ENCODE measurements at places on chromosomes 7 and 10.

GRCh38 chr7:157465891-157466866 lies 129.4 kb downstream of the DNAJB6 start:
- no peak for DNase-seq

- DNase-seq: no peak
Observed at GRCh38 chr7:17325364-17325763, 26.9 kb downstream of the AHR start.

DNA sequence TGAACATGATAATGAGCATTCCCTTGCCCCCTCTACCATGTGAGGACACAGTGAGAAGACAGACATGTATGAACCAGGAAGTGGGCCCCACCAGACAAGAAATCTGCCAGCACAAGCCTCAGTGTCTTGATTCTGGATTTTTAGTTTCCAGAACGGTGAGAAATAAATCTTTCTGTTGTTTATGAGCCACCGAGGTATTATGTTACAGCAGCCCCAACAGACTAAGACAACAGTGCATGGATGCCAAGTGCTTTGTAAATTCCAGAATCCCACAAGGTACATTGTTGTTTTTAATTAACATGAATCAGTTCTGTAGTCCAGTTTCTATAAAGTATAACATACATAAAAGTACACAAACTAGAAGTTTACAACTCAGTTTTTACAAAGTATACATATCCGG lies 162.2 kb downstream of the ARHGAP21 start:
- DNase-seq: no peak

DNA sequence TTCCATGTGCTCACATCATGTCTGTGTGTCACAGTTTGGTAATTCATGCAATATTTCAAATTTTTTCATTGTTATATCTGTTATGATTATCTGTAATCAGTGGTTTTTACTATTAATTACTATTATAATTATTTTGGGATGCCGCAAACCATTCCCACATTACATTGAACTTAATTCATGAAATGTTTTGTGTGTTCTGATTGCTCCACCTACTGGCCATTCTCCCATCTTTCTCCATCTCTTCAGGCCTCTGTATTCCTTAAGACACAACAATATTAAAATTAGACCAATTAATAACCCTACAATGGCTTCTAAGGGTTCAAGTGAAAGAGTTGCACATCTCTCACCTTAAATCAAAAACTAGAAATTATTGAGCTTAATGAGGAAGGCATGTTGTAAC lies 398.5 kb downstream of the PCDH15 start:
- DNase-seq: peak; percentile 47

DNA sequence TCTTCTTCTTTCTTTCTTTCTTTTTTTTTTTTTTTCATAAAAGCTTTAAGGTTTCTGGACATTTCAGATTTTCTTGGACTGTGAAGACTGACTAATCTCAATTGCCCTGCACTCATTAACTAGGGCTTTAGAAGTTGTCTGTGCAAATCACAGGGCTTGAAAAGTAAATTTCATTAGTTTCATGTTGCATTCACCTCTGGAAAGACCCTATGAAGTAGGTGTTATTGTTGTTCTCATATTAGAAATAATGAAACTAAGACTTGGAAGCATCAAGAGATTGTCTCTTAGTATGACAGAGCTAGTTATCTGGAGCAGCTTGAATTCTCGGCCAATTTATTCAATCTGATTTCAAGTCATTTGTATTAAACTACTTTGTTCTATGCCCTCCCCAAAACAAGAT lies 28.2 kb upstream of the SEMA3D start:
- DNase-seq: no peak

- no peak for DNase-seq
Observed at GRCh38 chr7:50560865-50561351, 4.3 kb downstream of the DDC start.

DNA sequence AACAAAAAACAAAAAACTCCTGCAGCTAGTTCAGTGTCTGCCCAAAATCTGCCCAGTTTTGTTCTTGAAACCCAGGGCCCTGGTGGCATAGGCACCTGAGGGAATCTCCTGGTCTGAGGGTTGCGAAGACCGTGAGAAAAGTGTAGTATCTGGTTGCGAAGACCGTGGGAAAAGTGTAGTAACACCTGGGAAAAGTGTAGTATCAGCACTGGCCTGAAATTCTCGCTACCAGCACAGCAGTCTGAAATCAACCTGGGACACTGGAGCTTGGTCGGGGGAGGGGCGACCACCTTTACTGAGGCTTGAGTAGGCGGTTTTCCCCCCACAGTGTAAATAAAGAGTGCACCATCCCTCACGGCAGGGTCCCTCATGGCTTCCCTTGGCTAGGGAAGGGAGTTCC lies 82.5 kb upstream of the SP4 start:
- no peak for DNase-seq

GRCh38 chr10:132875435-132875834 lies 66.9 kb downstream of the CFAP46 start:
- no peak for DNase-seq

DNA sequence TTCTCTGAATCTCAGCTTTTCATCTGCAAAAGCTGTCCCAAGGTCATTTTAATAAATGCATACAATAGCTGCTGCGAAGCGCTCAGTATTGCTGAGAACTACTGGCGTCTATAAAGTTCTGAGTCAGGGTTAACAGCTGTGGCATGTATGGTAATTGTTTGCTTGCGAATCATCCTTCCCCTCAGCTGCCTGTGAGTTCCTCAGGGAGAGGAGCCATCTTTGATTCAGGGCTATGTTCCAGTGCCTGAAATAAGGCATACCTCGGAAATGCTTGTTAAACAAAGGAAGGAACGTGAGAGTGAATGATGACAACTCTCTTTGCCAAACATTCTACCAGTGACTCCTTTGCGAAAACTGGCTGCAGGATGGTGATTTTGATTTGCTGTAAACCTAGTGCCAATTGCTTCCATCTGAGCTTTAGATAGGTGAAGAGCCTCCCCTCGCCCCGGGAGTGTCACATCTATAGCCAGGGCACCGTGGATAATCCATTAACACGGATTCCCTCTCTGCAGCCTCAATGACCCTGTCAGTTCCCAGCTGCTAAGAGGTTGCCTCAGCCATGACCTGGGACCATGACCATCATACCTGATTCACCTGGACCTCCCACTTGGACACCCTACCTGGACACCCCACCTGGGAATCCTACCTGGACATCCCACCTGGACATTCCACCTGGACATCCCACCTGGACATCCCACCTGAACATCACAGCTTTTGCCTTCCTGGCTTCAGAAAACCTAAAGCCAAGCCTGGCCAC lies 39.6 kb downstream of the GPRIN2 start:
- no peak for DNase-seq

GRCh38 chr10:73183667-73184281 lies 15.9 kb downstream of the FAM149B1 start:
- no peak for DNase-seq

DNA sequence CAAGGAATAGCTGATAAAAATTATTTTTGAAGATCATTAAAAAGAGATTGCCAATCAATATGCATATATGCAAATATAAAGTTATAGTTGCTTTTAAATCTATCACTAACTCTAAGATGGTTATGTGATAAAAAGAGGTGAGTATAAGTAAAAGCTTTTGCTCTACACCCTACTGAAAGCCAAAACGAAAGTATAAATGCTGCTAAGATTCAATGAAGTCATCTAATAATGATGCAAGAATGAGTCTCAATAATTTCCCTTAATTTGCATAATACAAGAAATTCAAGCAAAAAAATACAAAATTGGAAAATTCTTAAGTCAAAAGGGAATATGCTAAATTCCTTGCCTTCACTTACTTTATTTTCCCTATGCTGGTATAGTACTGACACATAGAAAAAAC lies 75.2 kb downstream of the WAPL start:
- DNase-seq: no peak

DNA sequence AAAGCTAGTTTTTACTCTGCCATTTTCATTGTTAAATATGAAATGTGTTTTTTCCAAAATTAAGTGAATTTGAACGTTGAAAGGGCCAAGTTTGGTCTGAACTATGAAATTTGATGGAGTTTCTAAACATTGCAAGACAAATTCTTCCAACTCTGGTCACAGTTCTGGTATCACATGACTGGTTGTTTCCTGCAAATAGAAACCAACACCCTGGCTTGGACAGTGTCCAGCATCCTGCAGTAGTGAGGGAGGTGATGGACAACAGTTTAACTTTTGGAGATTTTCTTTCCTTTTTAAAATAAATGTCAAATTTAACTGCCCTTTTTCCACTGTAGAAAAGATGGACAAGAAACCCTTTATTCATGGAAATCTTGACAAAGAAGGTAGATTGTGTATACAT lies 54.8 kb upstream of the AGBL3 start:
- no peak for DNase-seq

GRCh38 chr7:92460109-92460508 lies 12.8 kb downstream of the GATAD1 start:
- no peak for DNase-seq

- no peak for DNase-seq
Observed at GRCh38 chr10:15245530-15245929, 77.0 kb upstream of the NMT2 start.

DNA sequence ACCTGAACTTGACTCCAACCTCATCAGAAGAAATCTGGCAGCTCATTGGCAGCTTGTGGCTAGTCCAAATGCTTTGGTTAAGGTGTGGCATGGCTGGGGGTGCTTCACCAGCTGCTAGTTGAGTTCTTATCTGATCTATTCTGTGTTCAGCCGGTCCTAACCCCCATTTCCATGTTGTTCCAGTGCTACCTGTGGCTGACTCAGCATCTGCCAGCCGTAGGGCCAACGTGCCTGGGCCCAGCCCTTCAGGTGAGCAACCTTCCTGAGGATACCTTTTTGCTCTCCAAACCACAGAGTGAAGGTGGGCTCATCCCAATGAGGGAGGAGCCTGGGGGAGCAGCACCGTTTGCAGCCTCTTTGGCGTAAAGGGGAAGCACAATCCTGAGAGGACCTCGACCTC lies 46.8 kb upstream of the C10orf120 start:
- DNase-seq: no peak

DNA sequence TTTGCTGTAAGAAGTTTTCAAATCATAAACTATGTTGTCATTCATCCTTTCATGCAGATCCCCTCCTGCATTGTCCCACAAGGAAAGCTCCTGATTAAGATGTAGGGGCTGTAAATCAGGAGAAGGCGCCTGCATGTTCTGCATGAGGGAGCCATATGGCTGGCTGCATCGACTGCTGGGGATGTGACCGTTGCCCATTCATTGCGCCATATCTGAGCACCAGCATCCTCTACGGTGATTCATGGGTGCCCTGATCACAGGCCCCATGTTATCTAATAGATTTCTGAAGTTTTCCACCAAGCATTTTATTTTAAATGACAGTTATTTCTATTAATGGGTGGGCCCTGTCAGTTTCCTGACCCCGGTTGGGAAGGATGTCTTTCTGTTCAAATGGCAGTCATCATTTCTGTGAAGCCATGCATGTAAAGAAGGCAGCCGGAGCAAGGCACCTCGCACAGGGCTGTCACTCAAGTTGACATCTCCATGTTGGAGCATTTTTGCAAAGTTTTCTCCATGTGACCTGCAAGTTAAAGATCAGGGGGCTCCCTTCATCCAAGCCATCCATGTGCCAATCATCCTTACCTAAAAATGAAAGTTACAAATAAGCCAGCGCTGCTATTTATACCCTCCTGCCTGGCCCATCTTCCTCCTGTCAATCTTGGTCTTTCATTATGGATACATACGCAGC lies 128.8 kb downstream of the TEX36 start:
- DNase-seq: no peak

- DNase-seq: no peak
Observed at GRCh38 chr7:121219026-121219425, 109.8 kb upstream of the WNT16 start.

DNA sequence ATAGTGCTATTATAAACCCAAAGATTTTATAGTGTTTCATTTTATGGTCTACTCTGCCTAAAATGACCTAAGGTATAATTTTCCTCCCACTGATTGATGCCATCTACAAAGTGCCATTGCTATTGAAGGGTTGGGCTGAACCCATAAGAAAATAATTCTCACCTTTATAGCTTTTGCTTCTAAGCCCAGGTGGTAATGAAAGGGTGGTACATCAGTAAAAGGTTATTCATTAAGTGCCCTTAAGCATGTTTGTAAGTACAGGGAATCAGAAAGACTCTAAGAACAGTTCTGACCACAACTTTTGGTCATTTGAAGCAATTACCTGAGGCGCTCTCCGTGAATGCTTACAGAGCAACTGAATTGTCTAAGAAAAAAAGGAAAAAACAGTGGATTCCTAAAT lies 1247.3 kb downstream of the NXPH1 start:
- no peak for DNase-seq

GRCh38 chr10:4241724-4242345 lies 456.8 kb upstream of the KLF6 start:
- DNase-seq: peak; percentile 92

DNA sequence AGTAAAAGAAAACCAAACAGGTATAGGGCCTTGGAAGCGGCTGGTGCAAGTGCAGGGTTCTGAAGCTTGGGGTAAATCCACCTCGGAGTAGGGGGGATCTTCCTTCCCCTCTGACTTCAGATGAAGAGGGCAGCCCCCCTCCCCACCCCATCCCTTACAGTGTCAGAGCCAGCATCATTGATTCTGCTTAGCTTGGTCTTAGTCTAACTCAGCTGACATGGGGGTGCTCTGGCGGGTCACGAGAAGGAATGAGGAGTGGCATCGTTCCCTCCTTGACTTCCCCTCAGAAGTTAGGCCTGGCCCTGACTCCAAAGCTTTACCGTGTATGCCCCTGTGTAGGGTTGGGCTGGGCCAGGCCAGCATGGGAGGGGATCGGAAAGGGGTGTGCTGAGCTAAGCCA lies 44.2 kb upstream of the SAMD8 start:
- no peak for DNase-seq

DNA sequence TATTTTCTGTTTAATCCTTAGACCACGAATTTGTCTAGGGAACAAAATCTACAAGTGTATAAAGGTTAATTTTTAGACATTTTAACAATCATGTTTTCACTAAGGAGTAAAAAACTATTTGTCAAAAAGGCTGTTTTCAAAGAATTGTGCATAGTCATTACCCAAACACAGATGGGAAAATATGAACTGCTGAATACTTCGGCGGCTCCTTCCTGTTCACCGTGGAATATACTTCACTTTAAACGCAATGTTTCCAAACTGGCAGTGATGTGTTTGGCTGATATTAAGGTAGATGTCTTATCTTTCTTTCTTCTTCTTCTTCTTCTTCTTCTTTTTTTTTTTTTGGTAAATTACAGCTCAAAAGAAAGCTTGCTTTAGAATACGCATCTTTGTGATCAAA lies 41.4 kb downstream of the JCAD start:
- DNase-seq: no peak

GRCh38 chr10:69549959-69550358 lies 23.3 kb downstream of the NEUROG3 start:
- DNase-seq: no peak

GRCh38 chr10:124090601-124091209 lies 2.7 kb downstream of the CHST15 start:
- DNase-seq: no peak

DNA sequence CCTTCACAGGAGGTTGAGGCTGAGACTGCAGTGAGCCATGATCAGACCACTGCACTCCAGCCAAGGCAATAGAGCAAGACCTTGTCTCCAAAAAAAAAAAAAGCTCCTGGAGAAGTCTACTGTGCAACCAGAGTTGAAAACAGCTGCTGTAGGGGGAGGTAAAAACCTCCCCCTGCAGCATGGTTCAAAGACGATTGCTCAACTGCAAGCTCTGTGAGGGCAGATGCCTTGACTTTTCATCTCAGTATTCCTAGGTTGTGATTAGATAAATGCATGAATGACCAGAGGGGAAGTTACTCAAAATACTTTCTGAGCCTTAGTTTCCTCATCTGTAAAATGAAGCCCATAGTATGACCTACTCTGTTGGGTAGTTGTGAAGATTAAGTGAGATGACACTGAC lies 25.0 kb upstream of the PPA1 start:
- no peak for DNase-seq
